ENCODE measurements at places on chromosomes 16 and 17.

GRCh38 chr16:25155553-25156460, 44.3 kb downstream of the LCMT1 start:
- DNase-seq, result peak; percentile 5

DNA sequence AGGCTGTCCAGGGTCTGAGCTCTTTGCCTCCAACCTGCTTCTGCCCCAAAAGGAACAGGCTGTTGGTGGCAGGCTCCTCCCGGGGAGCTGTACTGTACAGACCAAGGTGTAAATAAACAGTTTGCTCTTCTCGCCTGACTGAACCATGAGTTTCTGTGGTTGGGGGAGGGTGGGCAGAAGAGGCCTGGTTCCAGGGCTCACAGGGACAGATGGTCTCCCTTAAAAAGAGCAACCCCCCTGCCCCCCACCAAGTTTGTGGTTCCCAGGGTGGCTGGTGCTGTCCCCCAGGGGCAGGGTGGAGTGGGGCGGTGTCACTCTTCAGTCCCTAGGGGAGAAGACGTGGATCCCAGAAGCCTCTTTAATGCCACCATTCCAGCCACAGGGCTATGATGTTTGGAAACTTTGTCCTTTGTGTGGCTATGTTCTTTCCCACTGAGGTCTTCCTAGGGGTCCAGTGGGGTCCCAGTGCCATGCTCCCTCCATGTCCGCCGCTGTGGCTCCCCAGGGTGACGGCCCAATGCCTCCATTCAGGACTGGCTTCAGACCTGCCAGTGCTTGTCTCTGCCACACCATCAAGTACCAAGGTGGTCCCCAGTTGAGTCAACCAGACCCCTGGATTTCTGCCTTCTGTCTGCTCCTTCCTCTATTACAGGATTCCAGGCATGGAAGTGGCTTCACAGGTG, 146.7 kb downstream of the RAB11FIP4 start:
- DNase-seq, result no peak

GRCh38 chr16:30031477-30031918, 427 bp upstream of the TLCD3B start:
- no peak for DNase-seq

- peak; percentile 1 for DNase-seq
Observed at GRCh38 chr16:11949527-11949926, 7.7 kb upstream of the NPIPB2 start.

DNA sequence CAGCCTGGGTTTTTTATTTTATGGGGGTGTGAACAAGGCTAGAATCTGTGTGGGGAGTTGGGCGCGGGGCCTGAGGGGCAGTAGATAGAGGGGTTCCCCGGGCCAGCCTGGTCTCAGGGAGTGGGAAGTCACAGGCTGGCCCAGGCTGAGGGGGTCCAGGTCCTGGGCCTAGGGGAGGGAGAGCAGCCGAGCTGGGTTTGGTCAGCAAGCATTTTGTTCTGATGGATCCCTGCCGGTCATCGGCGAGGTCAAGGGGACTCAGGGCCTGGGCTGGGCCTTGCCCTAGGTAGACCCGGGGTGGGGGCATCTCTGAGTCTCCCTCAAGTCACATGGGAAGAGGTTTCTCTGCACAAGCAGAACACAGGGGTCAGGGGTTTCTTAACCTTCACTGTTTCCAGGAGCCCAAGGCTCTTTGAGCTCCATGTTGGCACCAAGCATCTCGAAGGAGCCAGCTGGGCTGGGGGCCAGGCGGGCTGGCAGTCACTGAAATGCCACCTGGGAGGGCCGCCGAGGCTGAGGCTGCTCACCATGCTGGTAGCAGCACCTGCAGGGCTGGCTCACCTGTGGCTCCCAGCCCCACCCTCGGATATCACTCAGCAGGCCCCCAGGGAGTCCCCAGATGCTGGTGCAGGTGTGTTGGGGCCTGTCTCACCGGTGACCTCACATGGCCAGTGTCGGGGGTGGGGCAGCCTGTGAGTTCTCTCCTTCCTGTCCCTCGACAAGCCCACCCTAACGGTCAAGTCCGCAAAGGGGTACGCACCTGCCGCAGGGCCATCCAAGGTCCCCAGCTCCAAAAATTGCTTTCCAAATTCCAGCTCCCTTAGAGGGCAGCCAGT, 41.0 kb downstream of the SLC7A5 start:
- no peak for DNase-seq

GRCh38 chr16:84756830-84757229, 57.0 kb downstream of the USP10 start:
- DNase-seq, result no peak

DNA sequence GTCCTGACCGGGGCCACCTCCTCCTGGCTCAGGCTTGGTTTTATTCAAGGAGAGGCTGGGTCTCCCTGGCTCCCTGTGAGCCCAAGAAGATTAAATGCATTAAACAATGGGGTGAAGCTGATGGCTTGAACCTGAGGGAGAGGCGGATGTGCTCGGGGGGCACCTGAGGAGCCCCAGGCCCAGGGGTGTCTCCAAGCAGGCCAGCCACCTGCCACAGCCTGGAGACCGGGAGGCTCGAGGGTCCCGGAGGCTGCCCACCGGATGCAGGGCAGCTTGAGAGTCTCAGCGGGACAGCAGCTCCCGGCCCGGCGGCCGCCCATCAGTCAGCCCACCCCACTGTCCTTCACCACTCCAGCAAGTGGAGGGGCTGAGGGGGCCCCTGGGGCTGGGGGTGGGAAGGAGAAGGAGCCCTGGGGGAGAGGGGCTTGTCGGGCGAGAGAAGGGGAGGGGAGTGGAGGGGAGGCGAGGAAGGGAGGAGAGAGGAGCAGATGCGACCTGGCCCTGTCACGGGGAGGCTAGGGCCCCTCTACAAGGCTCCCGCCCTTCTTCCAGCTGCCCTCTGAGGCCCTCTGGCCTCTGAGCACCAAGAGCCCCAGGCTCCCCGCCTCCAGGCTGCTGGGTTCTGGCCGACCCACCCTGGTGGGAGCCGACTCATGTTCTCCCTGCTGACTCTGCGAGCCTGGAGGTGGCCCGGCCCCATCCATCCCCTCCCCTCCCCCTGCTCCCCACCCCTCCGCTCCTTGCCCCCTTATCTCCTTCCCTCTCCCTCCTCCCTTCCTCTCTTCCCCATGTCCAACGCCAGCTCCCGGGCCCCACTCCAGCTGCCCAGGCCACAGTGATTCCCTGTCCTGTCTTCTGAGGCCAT, 13.2 kb downstream of the CD7 start:
- no peak for DNase-seq

GRCh38 chr16:70758786-70759185, 42.2 kb downstream of the VAC14 start:
- no peak for DNase-seq

- no peak for DNase-seq
Observed at GRCh38 chr17:43644081-43644480, 17.6 kb downstream of the MEOX1 start.

DNA sequence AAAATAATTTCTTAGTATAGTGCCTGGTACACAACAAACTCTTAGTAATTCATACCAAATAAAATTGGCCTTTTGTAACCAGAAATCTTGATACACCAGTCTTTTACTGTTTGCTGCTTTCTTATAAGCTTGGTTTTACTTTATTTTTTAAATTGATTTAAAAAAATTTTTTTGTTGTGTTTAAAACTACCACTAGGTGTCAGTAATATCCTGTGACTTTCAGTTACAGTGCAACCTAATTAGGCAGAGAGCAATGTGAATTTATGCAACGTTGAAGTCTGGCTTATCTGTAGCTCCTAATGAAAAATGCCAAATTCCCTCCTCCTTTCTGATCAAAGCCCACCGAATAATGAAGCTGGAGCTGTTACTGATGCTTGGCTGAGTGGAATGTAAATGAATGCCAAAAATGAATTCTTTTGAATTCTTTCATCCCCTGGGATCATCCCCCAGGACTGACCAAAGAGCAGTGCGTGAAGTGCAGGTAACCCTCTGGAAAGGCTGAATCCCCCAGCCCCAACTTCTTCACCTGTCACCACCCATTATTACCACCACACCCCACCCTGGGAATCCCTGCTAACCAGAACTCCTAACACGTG, 3.8 kb downstream of the ERCC4 start:
- no peak for DNase-seq

- DNase-seq, result no peak
Observed at GRCh38 chr17:13776027-13776551, 174.4 kb upstream of the HS3ST3A1 start.

DNA sequence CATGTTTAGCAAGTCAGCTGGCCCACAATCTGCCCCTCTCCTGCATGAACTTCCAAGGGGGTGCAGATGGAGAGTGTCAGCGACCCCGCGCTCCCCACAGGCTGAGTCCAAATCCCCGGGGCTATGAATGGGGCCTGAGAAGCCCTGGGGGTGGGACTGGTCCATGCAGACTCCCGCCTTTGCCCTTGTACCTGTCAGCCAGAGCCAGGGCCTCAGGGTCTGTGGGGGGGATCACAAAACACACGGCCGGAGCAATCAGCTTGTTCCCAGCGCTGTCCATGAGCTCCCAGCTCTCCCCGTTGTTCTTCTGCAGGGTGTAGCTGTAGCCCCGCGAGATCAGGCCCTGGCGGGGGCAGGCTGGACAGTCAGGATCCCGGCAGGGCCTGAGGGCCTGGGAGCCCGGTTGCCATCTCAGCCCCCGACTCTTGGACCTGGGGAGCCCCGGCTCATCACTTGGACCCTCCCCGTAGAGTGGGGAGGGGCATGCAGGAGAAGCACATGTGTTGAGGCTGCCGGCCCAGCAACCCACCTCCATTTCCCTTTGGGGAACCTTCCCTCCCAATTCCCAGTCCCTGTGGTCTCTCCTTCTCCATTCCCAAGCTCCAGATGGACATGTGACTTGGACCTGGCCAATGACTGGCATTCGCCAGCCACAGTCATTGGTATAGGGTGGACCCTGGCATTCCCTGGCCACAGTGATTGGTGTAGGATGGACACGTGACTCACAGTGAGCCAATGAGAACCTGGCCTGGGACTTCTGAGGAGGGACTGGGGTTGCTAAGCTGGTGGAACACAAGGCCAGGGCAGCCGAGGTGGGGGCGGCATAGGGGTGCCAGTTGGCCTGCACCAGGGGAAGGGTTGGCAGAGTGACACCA, 42.4 kb downstream of the PPL start:
- DNase-seq, result no peak

DNA sequence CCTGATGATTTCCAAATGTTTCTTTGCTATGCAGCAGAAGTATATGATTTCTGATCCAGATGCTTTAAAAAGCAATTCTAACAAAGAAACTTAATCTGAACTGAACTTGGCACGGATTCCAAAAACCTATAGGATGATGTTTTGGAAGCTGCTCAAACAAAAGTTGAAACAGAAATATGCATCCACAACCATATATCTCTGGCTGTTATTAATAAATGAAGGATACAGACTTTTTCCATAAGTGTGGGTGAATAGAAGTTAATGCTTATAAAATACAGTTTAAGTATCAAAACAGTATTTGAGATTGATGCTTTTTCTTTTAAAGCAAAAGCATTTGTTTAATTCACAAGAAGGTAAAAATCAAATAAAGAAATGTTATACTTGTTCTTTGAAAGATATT, 27.9 kb upstream of the NACA2 start:
- DNase-seq, result no peak
